ENCODE measurements at places on chromosomes 6 and 20. TPM values are rescaled to one million over a fixed set of nuclear protein-coding genes. Genes with fewer than 3 reads are reported as not detected.

DNA sequence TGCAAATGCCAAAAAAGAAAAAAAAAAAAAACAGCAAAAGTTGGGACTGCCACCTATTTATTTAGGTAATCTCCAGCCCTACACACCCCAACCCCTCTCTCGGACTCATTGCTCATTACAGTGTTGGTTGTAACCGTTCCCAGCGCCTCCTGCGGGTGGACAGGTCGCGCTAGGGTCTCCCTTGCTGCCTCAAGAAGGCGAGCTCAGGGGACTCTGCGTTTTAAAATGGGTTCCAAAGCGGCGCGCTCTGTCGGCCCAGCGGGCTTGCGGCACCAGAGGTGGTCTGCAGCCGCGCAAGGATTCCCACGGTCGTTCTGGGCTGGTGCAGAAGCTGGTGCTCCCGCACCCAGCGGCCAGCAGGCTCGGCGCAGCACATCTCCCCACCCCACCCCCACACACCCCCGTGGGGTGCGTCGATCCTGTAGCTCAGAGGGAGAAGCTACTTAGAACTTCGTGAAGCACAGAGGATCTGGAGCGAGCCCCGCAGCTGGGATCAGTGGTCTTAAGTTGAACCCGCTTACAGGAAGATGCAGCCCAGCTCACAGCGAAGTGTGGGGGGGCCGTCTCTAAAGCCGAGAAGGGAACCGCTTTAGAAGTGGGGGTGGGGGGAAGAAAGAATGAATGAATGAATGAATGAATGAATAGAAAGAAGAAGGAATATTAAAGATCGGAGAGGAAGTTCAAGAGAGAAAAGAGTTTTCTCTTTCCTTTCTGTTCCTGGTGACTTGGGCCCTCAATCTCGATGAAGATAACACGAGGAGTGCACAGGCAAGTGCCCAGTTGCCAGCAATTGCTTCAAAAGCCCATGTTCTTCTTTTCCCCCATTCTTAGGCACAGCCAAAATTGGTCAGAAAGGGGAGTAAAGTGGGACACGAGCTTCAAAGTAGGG, 780 bp downstream of the TFAP2A start:
- ATAC-seq: no peak

DNA sequence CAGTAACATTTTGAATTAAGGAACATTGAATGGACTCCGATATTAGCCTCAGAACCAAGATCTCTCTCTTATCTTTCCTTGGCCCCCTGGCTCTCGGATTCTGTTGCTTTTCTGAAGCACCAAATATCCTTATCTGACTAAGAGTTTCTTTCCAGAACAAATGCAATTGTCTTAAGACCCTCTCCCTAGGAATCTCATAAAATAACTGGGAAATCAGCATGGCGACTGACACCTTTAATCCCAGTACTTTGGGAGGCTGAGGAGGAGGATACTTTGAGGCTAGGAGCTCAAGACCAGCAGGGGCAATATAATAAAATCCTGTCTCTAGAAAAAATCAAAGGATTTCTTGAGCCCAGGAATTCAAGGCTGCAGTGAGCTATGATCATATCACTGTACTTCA, 984.5 kb downstream of the HACE1 start:
- ATAC-seq: no peak

DNA sequence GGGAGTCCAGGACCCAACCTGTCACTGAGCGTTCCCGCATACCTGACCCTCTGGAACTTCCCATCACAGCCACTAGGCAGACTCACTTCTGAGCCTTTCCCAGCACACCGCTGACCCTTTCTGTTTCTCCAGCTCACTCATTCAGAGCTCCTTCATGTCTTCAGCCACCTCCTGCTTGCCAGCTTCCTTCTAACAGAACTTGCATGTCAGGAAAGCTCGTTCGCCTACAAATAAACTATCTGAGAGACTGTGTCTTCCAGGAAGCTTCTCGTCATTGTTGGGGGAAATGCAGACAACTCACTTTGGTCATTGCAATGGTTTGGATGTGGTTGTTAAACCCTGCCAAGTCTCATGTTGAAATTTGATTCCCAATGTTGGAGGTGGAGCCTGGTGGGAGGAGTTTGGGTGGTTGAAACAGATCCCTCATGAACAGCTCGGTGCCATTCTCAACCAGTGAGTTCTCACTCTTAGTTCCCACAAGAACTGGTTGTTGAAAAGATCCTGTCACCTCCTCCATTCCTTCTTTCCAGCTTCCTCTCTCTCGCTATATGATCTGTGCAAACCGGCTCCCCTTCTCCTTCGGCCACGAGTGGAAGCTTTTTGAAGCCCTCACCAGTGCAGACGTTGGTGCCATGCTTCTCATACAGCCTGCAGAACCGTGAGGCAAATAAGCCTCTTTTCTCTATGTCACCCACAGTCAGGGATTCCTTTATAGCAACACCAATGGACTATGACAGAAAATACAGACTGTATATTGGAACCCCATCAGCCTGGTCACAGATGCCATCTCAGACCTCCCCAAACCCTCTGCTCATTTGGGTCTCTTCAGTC, 1.4 kb upstream of the MUC21 start:
- ATAC-seq: peak; percentile 65

DNA sequence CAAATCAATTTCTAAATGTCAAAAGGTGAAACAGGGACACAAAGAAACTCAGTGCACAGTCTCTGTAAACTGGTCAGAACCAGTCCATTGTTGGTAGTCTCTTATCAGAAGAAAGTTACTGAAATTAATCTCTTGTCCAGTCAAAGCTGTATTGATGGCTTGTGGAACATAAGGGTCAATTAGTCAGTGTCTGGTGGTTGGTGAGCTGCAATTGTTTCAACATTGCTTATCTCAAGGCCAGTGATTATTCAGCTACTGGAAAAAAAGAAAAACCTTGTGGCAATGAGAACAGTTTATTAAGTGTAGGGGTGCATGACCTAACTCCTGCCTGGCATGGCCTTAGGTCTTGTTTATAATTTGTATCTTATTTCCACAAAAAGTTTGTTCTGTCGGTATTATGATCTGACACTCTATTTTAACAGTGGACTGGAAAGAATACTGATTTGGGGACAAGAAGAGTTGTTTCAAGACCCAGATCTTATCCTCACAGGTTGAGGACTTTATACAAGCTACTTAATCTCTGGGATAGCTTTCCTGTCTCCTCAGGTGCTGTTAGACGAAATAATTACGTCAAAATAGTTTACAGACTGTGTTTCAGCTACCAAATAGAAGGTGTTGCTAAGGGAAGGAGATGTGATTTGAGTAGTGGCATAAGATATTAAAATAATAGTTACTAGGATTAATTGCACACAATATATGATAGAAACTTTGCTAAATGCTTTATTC, 520.0 kb upstream of the IRAK1BP1 start:
- no peak for ATAC-seq

- ATAC-seq: no peak
These were observed 7.3 kb upstream of the CGA start for GRCh38 chr6:87102151-87102621.

- no peak for ATAC-seq
These were observed 478.8 kb downstream of the CD83 start for GRCh38 chr6:14596410-14596809.

DNA sequence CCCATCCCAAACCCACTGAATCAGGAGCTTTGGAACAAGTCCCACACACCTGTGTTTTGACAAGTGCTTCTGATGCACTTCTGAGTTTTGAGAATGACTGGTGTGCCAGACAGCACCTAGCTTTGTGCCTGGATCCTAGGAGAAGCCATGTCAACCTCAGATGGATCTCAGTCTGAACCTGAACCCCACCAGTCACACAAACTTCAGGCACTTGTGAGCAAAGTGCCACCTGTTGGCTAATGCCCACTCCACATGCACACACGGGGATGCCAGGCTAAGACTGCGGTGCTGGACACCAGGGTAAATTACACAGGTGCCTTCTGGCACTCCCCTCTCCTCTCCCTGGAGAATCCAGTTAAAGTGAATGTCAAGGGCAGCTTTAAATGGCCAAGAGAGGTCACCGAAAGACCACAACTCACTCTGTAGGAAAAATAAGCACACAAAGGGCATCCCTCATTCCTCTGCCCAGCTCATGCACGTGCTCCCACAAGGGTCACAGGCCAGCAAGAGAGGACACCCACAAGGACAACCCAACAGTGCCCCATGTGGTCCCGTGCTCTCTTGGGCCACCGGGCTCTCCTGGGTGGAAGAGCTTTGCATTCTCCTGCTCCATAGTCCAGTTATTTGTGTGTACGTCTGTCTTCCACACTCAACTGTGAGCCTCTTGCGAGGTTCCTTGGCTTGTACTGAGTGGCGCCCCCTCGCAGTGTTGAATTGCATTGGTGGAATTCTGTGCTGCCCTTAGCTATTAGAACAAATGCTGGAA, 45.6 kb downstream of the TAF8 start:
- ATAC-seq: no peak

GRCh38 chr6:45586216-45587171, 208.8 kb upstream of the SUPT3H start:
- ATAC-seq: no peak

- ATAC-seq: no peak
These were observed 3.6 kb upstream of the CD83 start for GRCh38 chr6:14113976-14114375.

DNA sequence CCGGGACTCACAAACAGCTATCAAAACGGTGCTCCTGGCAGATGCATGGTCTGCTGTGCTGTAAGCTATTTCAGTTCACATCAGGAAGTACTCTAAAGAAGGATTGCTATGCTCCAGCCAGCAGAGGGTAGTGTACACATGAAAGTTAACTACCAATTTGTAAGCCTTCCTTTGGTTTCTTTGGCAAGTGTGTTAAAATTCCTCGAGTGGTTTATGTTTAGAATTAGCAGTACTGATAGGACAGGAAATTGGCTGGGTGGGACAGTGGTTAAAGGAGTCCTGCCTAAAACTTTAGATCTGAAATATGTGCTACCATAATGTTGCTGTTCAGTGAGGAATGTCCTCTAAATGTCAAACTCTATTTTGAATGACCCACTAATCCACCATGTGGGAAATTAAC, 47.4 kb downstream of the TRMT11 start:
- ATAC-seq: peak; percentile 83

DNA sequence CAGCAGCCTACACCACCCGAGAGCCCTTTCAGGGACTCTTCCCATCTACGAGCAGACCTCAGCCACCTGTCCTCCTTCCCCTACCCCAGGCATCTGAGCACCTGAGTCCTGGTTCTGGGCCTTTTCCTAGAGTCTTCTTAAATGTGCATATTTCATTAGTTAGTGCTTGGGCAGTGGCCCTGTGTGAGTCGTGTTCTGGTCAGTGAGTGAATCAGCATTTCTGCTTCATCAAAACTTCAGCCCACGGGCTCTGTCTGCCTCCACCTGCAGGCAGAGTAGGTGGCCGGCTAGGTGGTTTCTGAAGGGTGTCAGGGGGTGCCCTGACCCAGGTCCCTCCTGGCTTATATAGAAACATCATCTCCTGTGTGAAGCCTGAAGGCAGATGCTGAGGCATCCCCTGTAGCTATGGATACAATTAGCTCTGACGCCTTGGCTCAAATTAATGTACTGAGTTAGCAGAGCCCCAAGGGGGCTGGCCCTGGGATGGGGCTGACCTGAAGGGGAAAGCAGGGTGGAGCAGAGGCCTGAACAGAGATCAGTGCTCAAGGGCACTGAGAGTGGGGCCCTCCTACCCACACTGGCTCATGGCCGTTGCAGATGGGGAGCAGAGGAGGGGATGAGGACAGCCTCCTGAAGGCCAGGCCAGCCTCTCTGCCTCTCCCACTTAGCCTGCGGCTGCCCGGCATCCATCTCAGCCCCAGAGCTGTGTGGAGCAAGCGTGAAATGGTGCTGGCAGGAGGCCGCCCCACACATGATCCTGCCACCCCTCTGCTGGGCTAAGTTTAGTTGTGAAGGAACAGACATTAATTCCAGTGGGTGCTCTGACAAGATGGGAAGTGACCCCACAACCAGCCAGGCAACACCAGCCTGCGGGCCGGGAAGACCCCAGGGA, 13.6 kb downstream of the IP6K3 start:
- no peak for ATAC-seq

DNA sequence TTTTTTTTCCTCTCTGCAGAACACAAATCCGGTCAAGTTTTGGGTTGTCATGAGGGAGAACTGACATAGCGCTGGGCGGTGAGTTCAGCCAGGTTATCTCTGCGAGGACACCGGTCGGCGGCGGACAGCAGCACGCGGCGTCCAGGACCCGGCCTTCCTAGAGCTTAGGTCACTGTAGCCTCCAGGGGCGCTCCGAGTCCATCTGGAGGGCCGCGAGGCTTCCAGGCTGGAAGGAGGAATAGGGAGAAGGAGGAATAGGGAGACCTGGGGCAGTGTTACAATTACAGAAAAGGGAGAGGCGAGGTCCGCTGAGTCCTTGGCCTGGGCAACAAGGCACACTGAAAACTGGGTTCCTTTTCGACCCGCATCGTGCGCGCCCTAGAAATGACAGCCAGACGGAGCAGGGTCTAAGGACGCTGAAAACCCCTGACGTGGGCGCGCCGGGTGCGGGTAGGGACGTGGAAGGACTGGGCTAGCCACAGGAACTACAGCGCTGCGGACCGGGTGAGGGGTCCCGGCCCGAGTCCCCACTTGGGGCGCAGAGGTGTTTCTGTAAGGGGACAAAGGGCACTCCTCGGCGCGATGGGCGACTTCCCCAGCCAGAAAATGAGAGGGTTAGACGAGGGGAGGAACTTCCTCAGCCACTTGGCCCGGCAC, 536 bp upstream of the FNDC1 start:
- ATAC-seq: peak; percentile 70

DNA sequence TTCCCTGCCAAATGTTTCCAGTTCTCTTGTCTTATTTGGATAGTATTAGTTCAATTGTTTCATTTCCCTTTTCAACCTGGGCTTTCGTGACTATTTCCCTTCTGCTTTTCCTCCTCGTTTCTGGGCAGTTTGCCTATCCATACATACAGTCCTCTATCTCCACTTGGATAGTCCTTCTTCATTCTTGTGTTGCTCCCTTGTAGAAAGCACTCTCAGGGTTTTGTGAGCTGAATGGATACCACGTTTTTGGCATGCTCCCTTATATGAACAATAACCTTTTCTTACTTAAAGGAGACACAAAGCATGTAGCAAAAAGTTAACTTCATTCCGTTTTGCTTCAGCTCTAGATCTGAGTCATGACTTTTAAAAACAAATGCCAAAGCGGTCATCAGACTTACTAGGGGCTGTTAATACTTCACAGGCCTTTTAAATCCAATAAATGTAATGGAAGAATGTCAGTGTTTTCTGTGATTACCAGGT, 16.6 kb downstream of the CRYBG1 start:
- no peak for ATAC-seq

- peak; percentile 16 for ATAC-seq
These were observed 998 bp downstream of the BMP2 start for GRCh38 chr20:6768228-6769140.

DNA sequence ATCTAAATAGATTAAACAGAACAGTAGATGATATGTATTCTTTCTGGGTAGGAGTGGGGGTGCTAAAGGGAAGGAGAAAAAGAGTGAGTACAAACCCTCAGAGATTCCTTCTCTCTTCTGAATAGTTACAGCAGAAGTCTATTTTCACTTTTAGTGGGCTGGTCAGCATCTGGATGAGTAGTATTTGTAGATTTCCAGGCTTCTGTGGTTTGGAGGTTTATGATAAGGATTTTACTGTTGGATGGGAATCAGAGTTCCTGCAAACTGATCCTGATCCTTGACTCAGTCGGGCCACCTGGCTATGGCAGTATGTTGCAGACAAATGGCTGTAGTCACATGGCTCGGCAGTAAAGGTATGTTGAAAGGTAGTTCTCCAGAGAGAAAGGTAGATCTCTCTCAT, 84.3 kb upstream of the IFNGR1 start:
- ATAC-seq: no peak

- no peak for ATAC-seq
These were observed 469.1 kb downstream of the GJA1 start for GRCh38 chr6:121904559-121904958.

GRCh38 chr6:170007468-170008293, 256.3 kb downstream of the ERMARD start:
- ATAC-seq: no peak

The EYS gene
- total RNA-seq: not detected

The METTL24 gene
- 18.6 TPM for total RNA-seq

The B3GALT4 gene
- total RNA-seq: 23.8 TPM

The MAFB gene
- total RNA-seq: 29.7 TPM

Data from gastroesophageal sphincter (tissue), 4 donors.